Stimulated activated CD8-positive, alpha-beta memory T cell treated with anti-CD3 and anti-CD28 coated beads, Interleukin-4, amount 100 ng/mL, for 4 hours (primary cell): ENCODE measurements at places on chromosomes 2 and 18.

- no peak for DNase-seq
These were observed 46.3 kb downstream of the QPCT start for GRCh38 chr2:37390777-37391176.

DNA sequence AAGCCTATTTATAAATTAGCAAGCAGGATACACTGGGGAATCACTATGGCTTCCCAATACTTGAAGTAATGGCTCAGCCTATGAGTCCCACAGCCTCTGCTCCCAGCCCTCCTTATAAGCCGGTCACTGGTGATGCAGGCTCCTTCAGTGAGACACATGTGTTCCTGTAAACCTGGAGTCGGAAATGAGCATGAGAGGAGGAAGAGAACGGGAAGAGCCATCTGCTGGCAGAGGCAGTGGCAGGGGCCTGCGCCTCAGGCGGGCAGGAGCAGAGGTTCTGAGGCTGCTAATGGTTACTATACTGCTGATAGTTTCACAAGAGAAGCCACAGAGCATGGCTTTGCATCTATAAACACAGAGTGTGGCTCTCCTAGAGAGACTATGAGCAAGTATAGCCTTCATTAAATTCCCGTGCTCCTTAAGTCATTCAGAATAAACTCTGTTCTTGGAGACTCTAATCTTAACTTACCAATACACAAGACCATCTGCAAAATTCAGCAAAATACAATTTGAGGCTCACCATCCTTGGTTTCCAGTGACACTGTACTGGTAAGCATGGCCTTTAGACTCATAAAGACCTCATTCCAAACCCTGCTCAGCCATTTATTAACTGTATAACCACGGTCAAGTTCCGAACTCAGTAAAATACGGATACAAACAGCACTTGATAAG lies 63.3 kb downstream of the FBXO15 start:
- DNase-seq, result no peak

DNA sequence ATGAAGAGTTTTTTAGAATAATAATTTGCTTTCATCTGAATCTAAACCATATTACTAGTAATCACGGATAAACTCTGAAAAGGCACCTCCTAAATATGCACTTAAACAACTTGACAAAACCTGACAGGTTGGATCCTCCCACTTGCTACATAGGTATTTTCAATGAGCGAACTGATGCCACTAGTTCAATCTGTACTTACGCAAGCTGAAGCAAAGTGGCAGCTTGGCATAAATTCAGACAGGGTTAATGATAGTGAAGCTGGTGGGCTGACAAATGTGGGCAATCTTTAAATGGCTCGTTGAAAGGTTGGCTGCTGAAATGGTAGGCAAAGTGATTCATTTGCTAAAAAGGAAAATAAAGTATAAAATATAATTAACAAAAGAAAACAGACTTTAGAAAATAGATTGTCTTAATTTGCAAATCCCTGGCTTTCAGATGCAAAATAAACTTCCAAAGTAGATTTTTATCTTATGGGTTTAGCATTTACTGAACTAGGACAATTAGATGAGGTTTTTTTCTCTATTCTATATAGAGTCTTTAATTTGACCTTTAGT lies 1713.5 kb upstream of the SLC39A10 start:
- DNase-seq, result no peak

DNA sequence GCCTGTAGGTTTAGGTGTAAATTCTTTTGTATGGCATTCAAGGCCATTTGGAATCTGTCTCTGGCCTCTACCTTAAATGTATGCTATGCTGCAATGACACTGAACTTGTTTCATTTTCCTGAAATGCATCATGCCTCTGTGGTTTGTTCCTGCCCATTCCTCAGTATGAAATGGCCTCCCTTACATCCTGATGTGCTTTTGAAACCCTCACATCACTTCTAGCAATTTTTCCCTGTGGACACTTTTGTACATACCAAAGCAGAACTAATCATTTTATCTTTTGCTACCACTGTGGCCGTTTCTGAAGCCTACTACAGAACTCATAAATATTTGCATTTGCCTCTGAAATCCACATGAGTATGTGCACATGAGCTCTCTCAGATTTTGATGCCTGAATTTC lies 557.2 kb downstream of the ERBB4 start:
- no peak for DNase-seq

DNA sequence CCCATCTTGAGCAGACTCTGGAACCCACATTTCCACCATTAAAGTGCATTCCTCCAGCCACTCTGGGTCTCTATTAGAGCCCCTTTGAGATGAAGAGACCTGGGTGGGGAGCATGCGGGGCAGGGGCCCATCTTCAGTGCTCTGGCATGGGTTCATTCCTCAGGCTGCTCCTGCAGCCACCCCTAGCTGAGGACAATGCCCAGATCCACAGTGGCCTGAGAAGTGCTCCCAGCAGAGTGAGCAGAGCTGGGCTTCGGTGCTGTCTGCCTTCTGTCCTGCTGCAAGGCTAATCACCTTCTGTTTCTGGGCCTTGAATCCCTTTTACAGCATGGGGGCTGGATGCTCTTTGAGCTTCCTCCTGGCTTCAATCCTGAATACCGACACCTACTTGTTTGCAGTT lies 169.8 kb downstream of the TRIM43 start:
- DNase-seq, result no peak

DNA sequence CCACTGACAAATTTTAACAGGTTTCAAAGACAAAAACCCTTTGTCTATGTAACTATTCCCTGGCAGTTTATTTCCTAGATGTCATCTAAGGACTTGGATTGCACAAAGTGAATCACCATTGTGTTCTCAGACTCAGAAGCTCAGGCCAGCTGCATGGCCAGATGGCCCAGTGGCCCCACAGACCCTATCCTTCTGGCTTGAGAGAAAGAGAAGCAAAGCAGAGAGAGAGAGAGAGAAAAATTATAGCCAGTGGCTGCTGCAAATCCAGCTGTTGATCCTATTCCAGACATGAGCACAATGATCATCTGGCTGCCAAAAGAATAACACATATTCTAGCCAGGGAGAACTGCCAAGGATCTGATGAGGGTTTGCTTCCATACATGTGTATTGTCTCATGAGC lies 25.8 kb downstream of the CTLA4 start:
- no peak for DNase-seq

DNA sequence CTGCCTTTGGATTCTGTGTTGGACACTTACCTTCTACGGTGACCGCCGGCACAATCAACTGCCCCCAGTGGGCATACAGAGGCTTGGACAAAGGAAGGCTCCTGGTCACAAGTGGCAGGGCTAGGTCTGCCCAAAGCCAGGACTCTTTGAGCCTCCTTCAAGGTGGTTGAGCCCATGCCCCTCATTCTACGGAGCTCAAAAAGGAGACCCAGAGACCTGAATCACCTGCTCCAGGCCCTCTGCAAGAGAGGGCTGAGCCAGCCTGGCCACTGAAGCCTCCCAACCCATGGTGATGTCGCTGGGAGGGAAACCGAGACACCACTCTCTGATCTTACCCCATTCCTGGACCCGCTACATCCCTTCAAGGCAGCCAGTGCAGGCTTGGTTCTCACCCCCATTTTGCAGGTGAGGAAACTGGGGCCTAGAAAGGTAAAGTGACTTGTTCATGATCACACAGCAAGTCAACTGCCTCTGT lies 87.9 kb downstream of the INHBB start:
- no peak for DNase-seq

- DNase-seq, result no peak
These were observed 16.0 kb downstream of the LINC00305 start for GRCh38 chr18:64132871-64133270.

DNA sequence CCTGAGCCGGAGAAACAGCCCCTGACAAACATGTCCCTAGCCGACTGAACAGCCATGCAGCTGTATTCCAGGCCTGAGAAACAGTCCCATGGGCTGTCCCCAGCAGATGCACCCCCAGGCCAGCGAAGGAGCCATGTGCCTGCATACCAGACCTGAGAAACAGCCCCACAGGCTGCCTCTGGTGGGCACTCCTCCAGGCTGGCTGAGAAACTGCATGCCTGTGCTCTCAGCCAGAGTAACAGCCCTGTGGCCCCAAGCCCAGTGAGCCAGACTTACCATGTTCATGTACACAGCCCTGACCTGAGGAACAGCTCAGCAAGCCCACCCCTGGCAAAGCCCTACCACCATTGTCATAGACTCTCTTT lies 24.8 kb downstream of the BOLL start:
- DNase-seq, result no peak

DNA sequence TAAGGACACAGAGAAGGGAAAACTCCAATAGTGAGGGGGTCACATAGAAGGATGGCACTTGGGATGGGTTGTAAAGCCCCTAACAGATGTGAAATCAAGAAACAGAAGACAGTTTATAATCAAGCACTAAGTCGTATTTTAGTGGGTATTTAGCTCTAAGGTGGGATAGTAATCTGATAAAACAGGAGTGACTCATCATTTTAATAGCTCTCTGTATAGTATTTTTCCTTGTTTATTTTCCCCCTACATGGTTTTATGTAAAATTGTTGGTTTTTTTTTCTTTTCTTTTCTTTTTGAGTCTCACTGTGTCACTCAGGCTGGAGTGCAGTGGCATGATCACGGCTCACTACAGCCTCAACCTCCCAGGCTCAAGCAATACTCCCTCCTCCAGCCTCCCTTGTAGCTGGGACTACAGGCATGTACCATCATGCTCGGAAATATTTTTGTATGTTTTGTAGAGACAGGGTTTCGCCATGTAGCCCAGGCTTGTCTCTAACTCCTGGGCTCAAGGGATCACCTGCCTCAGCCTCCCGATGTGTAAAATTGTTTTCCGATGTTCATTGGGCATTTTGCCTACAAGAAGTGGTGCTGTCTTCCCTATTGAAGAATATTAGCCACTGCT lies 142.6 kb upstream of the SERPINE2 start:
- no peak for DNase-seq

GRCh38 chr2:37773371-37774130 lies 102.1 kb upstream of the CDC42EP3 start:
- no peak for DNase-seq

DNA sequence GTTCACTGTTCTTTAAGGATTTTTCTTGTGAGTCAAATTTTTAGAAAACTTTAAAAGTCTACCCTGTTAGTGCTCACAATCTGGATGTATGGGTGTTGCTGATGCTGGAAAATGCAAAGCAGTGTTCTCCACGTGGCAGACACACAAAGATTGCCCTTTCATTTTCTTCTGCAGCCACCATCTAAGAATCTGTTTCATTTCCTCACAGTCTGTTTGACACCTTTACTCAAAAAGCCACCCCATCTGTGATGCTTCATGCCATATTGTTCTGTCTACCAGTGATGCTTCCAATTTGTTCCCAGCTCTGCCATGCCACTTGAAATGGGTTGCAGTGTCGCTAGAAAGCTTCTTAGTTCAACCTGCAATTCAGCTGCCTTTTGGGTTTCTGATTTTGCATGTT lies 464.2 kb upstream of the UBE2E3 start:
- DNase-seq, result no peak

GRCh38 chr2:166485558-166486178 lies 8.4 kb downstream of the SCN7A start:
- DNase-seq, result no peak
